ENCODE measurements at places on chromosomes 3 and 15.

DNA sequence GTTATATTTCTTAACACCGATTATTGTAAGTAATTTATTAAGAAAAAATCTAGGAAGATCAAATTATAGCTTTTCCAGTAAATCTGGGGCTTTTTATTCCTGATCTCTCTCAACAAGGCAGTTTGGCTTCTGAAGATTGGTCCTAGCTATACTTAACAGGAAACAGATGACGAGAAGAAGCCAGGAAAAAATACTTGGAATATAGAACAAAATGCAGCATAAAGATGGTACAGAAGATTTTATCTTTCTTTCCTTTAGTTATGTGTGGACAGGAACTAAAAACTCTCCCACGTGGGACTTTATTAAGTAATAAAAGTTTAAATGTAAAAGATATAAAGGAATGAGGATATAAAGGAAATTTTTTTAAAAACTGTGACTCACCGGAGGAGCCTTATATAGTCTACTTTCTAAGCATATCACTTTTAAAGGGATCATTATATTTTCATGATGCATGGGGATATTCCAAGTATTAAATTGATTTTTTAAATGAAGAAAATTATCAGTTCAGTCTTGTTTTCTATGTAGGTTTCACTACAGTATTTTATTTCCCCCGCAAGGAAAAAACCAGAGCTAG, 8.2 kb downstream of the B3GNT5 start:
- DNase-seq = no peak

DNA sequence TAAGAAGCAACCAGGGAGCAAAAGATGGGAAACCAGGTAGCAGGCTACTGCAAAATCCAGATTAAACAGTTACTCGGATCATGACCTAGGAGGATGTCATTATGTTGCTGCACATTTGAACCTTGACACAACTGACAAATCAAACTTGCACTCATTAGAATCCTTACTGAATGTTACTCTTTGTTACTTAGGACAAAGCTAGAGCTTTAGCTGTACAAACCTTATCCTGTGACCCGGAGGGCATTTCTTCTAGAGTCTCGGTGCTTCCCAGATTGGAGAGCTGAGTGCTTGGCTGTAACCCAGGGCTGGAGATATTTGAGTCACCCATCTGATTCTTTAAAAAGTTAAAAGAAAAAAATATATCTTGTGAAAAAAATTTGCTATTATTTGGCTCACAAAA, 43.4 kb downstream of the DCP1A start:
- DNase-seq = no peak

DNA sequence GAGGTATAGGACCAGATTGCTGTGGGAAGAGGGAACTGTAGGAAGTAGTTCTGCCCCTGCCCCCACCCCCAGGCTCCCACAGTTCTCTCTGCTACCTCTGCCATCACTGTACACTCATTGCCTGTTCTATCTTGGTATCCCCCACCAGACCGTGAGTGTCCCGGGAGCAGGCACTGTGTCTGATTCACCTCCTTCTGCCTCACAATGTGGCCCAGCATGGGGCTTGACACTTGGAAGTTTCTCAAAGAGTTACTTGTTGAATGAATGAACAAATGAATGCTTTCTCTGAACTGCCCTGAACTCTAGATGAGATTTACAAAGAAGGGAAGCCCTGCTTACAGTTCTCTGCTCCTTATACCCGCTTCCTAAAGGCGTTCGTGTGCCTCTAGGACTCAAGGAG, 27.1 kb upstream of the PIK3CB start:
- peak; percentile 92 for DNase-seq

- DNase-seq = no peak
These were observed 54.3 kb upstream of the SMAD3 start for GRCh38 chr15:67010898-67011616.

DNA sequence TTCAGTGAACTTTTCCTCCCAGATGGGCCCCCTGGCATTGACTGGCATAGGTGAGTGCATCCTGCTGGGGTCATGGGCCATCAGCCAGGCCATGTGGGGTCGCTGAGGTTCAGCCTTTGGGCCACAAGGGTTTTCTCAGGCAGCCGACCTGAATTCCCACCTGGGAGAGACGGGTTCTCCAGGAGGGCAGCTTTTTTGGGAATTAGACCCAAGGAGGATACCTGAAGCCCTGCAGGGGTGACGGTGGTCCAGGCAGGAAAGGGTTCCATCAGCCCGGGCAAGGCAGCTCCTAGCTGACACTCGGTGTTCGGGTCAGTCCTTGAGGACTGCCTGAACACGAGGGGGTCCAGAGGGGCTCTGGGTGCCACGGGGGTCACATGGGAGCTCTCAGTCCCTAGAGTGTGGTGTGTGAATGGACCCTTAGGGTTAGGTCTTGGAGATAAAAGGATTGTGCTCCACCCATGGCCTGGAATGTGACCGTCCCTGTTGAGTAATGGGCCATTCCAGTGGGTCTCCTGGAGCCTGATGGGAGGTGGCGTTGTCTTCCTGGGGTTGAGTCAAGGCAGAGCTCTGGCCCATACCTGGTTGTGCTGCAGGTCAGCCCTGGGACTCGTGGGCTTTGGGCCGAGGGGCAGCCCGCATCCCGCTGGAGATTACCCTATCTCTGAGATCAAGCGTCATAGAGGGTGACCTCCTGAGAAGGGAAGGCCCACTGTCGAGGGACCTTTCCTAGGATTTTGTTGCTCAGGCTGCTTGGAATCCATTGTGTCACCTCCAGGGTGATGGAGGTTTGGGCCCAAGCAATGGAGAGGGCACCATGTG, 192.8 kb downstream of the UBE3A start:
- DNase-seq = no peak

DNA sequence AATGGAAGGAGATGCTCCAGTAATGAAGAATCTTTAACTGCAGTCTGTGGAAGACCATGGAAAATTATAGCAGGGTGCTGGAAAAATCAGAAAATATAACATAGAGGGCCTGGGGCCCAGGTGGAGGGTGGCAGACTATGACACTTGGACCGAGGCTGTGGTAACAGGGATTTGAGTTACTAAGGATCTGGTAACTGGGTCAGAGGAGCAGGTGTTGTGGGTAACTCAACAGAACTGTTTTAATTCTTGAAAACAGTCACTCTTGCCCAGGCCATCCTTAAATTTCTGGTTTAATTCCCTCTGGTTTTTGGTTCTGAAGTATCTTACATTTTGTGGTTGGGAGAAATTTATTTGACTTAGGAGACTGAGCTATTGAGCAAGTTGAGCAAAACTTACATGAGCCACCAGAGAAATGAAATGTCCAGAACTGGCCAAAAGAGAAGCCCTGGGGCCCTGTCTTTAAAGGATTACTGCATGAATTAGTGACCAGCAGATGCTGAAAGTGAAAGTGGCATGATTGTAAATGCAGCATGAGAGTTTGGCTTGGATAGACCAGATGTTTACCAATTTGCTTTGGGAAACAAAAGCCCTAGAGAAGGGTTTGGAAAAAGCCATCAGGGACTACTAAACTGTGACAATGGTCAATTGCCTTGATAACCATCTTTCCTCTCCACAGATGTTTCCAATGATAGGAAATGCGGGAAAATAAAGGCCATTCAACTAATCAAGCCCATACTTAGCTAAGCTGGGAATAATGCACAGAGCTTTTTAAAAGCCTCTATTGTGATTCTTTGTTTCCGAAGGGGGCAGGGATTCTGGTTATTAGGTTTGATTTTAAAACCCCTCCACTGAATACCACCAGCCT, 374.9 kb upstream of the TGFBR2 start:
- peak; percentile 41 for DNase-seq

GRCh38 chr3:62445275-62445674, 71.9 kb upstream of the FEZF2 start:
- DNase-seq = peak; percentile 34

- no peak for DNase-seq
These were observed 27.8 kb downstream of the SPTSSB start for GRCh38 chr3:161343540-161343939.

GRCh38 chr15:84961114-84961452, 20.6 kb upstream of the PDE8A start:
- DNase-seq = peak; percentile 81

DNA sequence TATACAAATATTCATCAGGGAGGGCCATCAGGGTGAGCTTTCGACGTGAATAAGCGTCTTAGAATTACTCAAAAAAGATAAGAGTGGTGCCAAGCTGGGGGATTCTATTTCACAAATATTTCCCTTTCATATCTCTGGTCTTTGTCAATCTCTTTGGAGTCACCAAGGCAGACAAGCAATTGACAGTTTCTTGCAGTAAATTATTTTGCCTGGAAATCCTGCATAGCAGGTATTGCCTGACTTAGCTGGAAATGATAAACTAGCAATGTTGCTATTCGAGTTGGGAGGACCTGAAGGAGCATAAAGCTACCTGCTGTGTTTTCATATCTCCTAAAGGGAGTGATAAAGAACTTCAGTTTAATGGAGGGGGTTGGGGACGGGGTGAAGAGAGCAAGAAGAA, 60.4 kb upstream of the PPARG start:
- no peak for DNase-seq

DNA sequence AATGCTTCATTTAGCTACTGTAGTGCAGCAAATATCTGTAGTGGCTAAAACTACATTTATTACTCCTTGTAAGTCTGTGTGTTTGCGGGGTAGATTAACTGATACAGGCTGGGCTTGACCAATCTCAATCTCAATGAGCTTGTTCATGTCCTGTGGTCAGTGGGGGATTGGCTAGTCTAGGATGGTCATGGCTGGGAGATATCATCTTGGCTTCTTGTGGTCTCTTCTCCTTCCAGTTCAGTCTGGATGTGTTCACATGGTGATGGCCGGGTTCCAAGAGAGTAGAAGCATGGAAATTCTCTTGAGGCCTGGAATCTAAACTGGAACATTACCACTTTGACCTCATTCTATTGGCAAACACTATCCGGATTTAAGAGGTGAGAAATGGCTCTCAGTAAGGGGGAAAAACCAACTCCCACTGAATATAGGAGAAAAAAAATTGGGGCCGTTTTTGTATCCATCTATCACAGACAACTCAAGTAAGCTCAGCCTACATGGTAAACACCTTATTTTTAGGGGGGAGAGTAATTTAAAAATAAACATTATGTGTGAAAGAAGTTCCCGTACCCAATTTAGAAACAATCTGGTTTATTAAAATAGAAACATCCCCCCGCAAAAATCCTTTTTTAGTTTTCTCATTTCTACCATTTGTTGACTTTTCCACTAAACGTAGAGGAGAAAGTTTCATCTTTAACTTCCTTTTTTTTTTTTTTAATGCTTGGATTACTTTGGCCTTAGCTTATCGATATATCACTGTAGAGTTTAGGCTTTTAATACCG, 284.9 kb upstream of the TBC1D5 start:
- DNase-seq = peak; percentile 68

GRCh38 chr3:15330031-15330596, 2.3 kb downstream of the SH3BP5 start:
- DNase-seq = peak; percentile 75

- peak; percentile 44 for DNase-seq
These were observed 5.1 kb upstream of the BFSP2 start for GRCh38 chr3:133394561-133395311.

DNA sequence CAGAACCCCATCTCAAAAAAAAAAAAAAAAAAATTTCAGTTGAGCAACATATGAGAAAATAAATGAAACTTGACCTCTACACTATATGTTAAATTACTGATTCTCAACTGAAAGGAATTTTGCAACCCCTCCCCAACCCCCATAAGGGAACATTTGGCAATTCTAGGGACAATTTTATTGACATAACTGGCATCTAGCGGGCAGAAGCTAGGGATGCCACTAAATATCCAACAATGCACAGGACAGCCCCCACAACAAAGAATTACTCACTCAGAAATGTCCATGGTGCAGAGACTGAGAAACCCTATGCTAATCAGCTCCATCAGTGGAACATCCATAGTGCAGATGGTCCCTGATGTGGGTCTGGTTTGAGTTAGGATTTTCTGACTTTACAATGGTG, 58.2 kb upstream of the OXTR start:
- no peak for DNase-seq

DNA sequence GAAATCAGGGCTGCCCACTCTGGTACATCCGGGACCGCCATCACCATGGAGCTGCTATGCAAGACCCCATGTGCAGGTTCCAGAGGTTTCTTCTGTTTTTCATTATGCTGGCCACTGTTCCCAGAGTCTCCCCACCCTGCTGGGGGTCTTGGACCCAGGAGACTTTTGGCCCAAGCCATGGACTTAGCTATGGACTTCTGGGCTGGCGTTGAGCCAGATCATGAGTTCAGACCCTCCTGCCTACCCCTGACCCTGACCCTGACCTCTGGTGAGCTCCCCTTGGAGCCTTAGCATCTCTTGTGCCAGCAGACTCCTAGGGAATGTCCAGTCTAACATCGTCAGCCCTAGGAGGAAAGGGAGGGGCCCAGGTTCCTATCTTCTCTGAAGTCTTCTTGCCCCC, 25.3 kb downstream of the SLC28A1 start:
- DNase-seq = no peak

DNA sequence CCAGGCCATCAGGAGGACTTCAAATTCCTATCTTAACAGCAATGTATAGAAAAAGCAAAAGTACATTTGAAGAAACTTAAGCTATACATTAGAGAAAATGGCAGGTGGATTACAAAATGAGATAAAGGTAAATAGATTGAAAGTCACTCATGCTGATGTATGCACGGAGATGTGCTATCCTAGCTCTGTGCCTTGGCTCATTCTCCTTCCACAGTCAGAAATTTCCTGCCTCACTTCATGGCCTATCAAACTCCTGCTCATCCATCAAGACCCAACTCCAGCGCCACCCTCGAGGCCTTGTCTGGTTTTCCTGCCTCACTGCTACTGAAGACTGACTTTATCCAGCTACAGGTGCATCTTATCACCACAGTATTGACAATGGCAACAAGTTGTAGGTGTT, 72.9 kb downstream of the NSMCE3 start:
- no peak for DNase-seq

DNA sequence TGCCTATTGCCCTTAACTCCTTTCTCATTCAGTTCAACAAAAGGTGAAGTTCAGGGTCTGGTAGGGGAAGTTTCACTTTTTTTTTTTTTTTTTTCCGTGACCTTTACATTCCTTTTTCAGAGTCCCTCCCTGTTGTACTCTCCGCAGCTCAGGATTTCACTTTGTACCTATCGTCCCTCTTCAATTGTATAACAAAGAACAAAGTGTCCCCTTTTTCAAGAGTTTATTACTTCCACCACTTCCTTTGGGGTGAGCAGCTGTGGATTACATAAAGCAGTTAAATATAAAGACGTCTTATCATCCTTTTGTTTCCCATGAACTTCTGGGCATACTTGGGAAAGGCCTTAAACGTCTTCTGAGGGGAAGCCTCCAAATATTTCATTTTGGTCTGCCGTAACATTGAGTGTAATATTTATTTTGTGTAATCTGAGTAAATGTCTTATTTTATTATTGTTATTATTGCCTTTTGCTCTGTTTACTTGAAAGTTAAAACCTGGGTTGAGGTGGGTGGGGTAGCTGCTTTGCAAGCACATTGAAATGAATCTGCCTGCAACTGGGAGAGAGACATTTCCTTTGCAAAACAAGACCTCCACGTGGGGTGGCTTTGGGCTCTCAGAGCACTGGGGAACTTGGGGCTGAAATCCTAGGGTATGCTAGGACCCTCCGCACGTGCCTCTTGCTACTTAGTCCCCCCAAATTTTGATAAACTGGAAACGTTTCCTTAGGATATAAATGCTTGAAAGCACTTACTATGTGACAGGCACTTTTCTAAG, 169.4 kb downstream of the MCTP2 start:
- no peak for DNase-seq

- peak; percentile 38 for DNase-seq
These were observed 1.0 kb upstream of the ARIH1 start for GRCh38 chr15:72472992-72473610.

- DNase-seq = no peak
These were observed 811.2 kb downstream of the SI start for GRCh38 chr3:164267053-164267452.

- peak; percentile 59 for DNase-seq
These were observed 26.2 kb downstream of the POLR2M start for GRCh38 chr15:57732526-57733331.

Data from astrocyte of the spinal cord (primary cell).